ENCODE measurements at places on chromosomes 13 and 19. TPM values are rescaled to one million over a fixed set of nuclear protein-coding genes. Genes with fewer than 3 reads are reported as not detected.

Gene SHISA7
- 0.41 TPM for total RNA-seq

DNA sequence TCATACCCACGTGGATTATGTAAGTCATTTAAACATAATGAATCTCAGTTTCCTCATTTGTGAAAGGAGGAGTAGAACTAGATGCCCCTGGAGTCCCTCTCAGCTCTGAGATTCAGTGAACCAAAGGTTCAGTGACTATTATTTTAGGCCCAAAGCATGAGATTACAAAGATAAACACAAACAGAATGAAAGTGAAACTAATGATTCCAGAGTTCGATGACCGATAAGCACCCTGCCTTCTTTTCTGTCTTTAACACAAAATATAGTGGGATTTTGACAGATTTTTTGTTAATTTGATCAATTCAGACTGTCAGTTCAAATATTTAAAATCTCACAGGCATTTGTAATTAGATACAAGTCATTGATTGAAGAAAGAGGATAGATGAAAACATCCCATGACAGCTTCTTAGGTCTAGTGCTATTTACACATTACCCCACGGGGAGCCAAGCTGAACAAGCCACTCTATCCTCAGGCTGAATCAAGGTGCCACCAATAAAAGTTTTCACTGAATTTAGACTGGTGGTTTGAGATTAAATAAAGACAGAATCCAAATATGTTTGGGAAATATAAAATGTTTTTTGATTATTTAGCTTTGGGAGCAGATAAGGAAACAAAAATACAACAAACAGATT is 64.6 kb upstream of the RAP2A start:
- peaks cover 24% of the 10 kb centered on the region for H3K4me1 ChIP-seq
- no peak for DNase-seq
- peaks cover 15% of the 10 kb centered on the region for H3K36me3 ChIP-seq

Gene RBM26
- total RNA-seq: 42.5 TPM

Gene FXYD7
- total RNA-seq: not detected

GRCh38 chr19:9308091-9308770 is 1.4 kb downstream of the ZNF699 start:
- H3K36me3 ChIP-seq: peaks cover 10% of the 10 kb centered on the region
- no peak overlapping the region for H3K27ac ChIP-seq
- DNase-seq: no peak
- H3K4me1 ChIP-seq: no peaks in the 10 kb centered on the region

Gene GJA3
- not detected for total RNA-seq

Gene CGB1
- not detected for total RNA-seq

GRCh38 chr13:98233127-98233526 is 56.1 kb upstream of the RNF113B start:
- no peak for DNase-seq
- no peak overlapping the region for H3K4me3 ChIP-seq
- no peak overlapping the region for H3K27ac ChIP-seq
- no peaks in the 10 kb centered on the region for H3K4me1 ChIP-seq
- H3K36me3 ChIP-seq: no peaks in the 10 kb centered on the region
- H3K27me3 ChIP-seq: no peaks in the 10 kb centered on the region

Gene CAMSAP3
- under 0.01 TPM for total RNA-seq

GRCh38 chr19:36120984-36121358 is 5.7 kb downstream of the TBCB start:
- no peak for DNase-seq
- H3K4me1 ChIP-seq: no peaks in the 10 kb centered on the region
- peaks cover 32% of the 10 kb centered on the region for H3K36me3 ChIP-seq
- H3K27ac ChIP-seq: no peak overlapping the region
- H3K27me3 ChIP-seq: no peaks in the 10 kb centered on the region
- H3K4me3 ChIP-seq: no peak overlapping the region

- no peak overlapping the region for H3K27ac ChIP-seq
- H3K27me3 ChIP-seq: peaks cover 3% of the 10 kb centered on the region
Measured at GRCh38 chr19:38557205-38557799, 60.5 kb downstream of the MAP4K1 start.

GRCh38 chr19:18425515-18426415 is 6.6 kb downstream of the SSBP4 start:
- peak overlapping the region; percentile 78 for H3K27ac ChIP-seq
- peaks cover 64% of the 10 kb centered on the region for H3K4me1 ChIP-seq
- H3K4me3 ChIP-seq: no peak overlapping the region
- H3K27me3 ChIP-seq: no peaks in the 10 kb centered on the region
- DNase-seq: peak; percentile 88
- H3K36me3 ChIP-seq: no peaks in the 10 kb centered on the region

DNA sequence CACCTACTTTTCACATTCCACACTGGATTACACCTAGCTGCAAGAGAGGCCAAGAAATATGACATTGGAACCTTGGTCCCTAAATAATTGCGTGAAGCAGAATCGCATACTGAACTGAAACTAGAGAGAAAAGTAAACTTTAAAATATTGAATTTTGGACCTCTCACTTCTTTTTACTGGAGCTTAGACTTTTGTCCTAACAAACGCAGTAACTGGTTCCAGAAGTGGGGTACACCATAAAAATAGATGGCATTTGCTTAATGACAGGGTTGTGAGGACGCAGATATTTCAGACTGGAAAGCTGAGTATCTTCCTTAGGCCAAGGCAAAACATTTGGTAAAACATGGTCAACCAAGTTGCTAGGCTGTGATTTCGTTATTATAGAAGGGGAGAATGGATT is 19.2 kb upstream of the TPM4 start:
- no peaks in the 10 kb centered on the region for H3K27me3 ChIP-seq
- DNase-seq: no peak
- no peaks in the 10 kb centered on the region for H3K4me1 ChIP-seq
- no peak overlapping the region for H3K4me3 ChIP-seq
- no peaks in the 10 kb centered on the region for H3K36me3 ChIP-seq

DNA sequence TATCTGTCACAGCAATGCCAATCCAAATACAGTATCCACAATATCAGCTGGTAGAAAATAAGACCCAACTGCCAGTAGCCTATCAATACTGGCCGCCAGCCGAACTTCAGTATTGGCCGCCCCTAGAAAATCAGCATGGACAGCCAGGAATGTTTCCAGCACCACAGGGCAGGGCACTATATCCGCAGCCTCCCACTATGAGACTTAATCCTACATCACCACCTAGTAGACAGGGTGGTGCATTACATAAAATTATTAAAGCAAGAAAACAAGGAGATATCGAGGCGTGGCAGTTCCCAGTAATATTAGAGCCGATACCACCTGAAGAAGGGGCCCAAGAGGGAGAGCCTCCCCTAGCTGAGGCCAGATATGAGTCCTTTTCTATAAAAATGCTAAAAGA is 111.3 kb downstream of the ZNF486 start:
- H3K36me3 ChIP-seq: no peaks in the 10 kb centered on the region
- H3K27ac ChIP-seq: no peak overlapping the region
- H3K27me3 ChIP-seq: no peaks in the 10 kb centered on the region
- no peaks in the 10 kb centered on the region for H3K4me1 ChIP-seq
- no peak for DNase-seq

DNA sequence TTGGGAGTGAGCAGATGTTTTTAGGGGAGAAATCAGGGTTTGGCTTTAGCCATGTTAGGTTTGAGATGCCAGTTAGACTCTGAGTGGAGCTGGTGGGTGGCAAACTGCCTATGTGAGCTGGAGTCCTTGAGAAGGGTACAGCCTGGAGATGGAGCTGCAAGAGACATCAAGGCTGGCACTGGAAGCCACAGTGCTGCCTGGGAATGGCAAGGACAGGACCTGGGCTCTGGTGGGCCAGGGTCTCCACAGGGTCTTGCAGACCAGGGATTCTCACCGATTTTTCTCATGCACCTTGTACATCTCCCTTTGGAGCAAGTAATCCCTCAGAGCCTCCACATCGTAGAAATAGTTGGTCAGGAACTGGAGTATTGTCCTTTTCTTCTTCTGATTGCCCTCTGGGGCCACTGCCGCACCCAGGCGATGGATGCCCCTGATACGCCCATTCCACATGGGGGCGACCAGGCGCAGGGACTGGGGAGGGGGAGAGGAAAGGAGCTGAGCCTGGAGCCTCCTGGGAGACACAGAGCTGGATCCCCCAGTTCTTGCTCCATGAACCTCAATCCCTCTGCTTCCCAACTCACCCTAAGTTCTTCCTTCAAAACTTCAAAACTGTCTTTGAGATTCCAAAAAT is 1.7 kb downstream of the DMAC2 start:
- no peaks in the 10 kb centered on the region for H3K4me1 ChIP-seq
- no peak overlapping the region for H3K27ac ChIP-seq
- H3K4me3 ChIP-seq: no peak overlapping the region
- peak; percentile 38 for DNase-seq

Gene ZNF331
- 26.8 TPM for total RNA-seq

- peaks cover 7% of the 10 kb centered on the region for H3K36me3 ChIP-seq
- H3K4me1 ChIP-seq: peaks cover 33% of the 10 kb centered on the region
- peak; percentile 75 for DNase-seq
- H3K27me3 ChIP-seq: no peaks in the 10 kb centered on the region
- H3K4me3 ChIP-seq: peak overlapping the region; percentile 81
- peak overlapping the region; percentile 87 for H3K27ac ChIP-seq
Measured at GRCh38 chr19:43524922-43525835, 1.8 kb downstream of the ETHE1 start.

- DNase-seq: peak; percentile 76
- no peaks in the 10 kb centered on the region for H3K27me3 ChIP-seq
- H3K27ac ChIP-seq: peak overlapping the region; percentile 43
- peak overlapping the region; percentile 44 for H3K4me3 ChIP-seq
- peaks cover 15% of the 10 kb centered on the region for H3K4me1 ChIP-seq
- no peaks in the 10 kb centered on the region for H3K36me3 ChIP-seq
Measured at GRCh38 chr19:38736036-38736412, 8.2 kb downstream of the CAPN12 start.

- no peak overlapping the region for H3K27ac ChIP-seq
- no peaks in the 10 kb centered on the region for H3K36me3 ChIP-seq
- DNase-seq: peak; percentile 28
- no peak overlapping the region for H3K4me3 ChIP-seq
- no peaks in the 10 kb centered on the region for H3K4me1 ChIP-seq
Measured at GRCh38 chr13:111609631-111610030, 289.2 kb downstream of the TEX29 start.

GRCh38 chr13:30052120-30052519 is 201.7 kb upstream of the UBL3 start:
- H3K27me3 ChIP-seq: no peaks in the 10 kb centered on the region
- no peak overlapping the region for H3K4me3 ChIP-seq
- H3K36me3 ChIP-seq: no peaks in the 10 kb centered on the region
- DNase-seq: no peak
- no peaks in the 10 kb centered on the region for H3K4me1 ChIP-seq
- H3K27ac ChIP-seq: no peak overlapping the region

Data from sigmoid colon (tissue), 7 donors.